Activated naive CD4-positive, alpha-beta T cell treated with Interleukin-2 at 50 U/mL for 16 hours (primary cell): ENCODE measurements at places on chromosomes 1 and 21.

DNA sequence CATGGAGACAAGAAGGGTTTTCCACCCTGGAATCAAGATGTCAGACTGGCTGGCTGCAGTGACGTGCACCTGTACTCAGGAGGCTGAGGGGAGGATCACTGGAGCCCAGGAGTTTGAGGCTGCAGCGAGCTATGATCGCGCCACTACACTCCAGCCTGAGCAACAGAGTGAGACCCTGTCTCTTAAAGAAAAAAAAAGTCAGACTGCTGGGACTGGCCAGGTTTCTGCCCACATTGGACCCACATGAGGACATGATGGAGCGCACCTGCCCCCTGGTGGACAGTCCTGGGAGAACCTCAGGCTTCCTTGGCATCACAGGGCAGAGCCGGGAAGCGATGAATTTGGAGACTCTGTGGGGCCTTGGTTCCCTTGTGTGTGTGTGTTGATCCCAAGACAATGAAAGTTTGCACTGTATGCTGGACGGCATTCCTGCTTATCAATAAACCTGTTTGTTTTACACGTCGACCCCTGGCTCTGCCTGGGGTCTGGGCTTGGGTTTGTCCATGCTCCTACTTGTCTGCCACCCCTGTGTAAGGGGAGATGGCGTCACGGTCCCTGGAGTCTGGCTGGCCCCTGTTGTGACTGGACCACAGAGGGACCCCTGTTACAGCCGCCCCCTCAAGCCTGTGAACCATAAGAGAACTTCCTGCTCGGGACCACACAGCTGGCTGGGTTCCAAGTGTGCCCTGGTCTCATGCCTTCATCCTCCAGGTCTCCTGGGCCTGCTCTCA, 20.9 kb upstream of the VPS13D start:
- peak; percentile 87 for DNase-seq

DNA sequence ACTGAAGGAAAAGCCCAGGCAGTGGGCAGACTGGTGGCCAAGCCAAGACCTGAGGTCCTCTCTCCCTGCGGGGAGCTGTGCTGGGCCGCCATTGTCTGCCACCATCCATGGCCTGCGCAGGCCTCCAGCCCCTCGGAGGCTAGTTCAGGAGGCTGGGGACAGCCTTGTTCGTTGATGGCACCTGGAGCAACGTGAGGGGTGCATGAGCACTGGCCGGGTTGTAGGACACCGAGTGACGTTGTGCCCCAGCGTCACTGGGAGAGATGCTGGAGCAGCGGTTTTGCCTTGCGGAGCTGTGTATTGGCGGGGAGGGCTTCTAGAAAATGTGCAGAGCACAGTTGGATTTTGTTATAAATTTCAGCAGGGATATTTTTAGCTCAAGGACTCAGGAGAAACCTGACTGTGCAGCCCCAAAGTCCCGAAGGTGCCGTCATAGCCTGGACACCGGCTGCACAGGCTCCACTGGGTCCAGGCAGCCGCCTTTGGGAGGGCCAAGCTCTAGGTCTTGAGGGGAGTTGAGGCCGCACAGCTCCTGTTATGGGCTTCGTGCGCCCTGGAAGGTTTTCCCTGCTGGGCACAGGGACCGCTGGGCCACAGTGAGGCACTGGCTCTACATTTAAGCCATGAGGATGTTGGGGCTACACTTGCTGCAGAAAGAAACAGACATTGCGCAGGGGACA, 48.2 kb upstream of the ADARB1 start:
- no peak for DNase-seq

- DNase-seq = no peak
Observed at GRCh38 chr1:205663286-205663936, 16.9 kb downstream of the SLC45A3 start.

GRCh38 chr1:115564201-115564600, 77.6 kb upstream of the VANGL1 start:
- no peak for DNase-seq

DNA sequence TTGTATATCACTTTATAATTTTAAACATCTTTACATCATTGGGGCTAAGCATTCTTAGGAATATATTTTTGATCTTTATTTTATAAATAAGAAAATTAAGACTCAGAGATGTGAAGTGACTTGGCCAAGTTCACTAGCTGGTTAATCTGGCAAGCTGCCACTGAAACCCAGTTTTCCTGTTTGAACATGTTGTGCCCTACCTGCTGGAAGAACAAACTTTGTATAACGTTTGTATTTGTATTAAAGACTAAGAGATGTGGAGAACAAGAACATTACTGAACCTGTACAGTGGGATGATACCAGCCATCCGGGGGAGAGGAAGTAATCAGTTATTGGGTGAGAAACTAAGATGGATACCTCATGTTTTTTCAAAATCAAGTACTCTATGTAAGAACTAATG, 77.2 kb upstream of the SIPA1L2 start:
- DNase-seq = no peak

- DNase-seq = no peak
Observed at GRCh38 chr1:240237305-240237721, 145.6 kb downstream of the FMN2 start.

DNA sequence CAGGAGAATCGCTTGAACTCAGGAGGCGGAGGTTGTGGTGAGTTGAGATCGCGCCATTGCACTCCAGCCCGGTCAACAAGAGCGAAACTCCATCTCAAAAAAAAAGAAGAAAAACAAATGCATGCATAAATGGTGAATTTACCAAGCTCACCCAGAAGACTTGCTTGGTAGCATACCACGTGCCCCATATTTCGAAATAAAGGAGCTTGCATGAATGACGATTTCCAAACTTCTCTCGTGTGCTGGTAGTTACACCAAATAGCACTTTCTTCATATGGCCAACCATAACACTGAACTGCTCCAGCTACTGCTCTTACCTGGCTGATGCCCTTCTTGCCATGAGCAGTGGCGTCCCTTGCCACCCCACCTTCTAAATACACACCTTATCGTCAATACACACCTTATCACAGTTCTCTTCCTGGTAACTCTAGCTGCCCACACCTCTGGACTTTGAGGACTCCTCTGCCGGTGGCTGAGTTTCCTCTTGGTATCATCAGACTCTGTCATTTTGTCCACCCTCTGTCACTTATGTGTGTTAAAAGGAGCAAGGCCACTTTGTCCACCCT, 2.8 kb downstream of the DOP1B start:
- no peak for DNase-seq

DNA sequence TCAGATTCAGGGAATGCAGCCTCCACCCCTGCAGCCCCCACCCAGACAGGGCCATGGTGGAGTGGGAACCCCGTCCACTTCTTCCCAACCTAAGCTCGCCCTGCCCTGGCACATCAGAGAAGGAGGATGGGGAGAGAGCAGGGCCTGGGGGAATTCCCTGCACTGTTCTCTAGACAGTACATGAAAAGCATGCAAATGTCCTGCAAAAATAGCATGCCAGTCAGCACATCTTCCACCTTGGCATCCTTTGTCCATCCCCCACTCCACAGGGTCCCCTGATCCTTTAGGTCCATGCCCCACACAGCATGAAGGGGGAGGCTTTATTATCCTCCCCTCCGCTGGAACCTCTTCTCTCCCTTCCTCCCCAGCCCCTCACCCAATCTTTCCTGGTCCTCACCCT, 35.0 kb upstream of the RD3 start:
- no peak for DNase-seq

DNA sequence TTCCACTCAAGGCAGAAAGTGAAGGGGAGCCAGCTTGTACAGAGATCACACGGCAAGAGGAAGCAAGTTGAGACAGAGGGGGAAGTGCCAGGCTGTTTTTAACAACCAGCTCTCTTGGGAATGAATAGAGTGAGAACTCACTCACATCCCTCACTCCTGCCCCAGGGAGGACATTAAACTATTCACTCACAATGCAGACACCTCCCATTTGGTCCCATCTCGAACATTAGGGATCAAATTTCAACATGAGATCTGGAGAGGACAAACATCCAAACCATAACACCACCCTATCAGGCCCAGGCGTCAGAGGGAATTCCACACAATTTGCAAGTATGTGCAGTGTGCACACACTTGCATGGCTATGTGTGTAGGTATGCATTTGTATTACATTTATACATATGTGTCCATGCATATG, 62.7 kb downstream of the DMAP1 start:
- no peak for DNase-seq

DNA sequence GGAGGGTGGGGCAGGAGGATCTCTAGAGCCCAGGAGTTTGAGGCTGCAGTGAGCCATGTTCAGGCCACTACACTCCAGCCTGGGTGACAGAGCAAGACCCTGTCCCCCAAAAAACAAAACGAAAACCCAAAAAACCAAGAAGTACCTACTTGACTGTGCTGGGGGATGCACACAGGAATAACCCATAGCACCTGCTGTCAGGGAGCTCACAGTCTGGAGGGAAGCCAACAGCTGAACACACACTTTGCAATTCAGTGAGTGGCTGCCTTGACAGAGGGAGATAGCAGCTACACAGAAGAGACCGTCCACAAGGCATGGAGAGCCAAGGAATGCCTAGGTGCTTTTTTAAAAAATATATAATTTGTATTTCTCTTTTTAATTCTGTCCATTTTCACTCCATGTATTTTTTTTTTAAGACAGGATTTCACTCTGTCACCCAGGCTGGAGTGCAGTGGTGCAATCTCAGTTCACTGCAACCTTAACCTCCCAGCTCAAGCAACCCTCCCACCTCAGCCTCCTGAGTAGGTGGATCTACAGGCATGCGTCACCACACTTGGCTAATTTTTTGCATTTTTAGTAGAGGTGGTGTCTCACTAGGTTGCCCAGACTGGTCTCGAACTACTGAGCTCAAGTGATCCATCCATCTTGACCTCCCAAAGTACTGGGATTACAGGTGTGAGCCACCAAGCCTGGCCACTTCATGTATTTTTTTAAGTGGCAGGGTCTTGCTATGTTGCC, 68.7 kb downstream of the NID1 start:
- no peak for DNase-seq

DNA sequence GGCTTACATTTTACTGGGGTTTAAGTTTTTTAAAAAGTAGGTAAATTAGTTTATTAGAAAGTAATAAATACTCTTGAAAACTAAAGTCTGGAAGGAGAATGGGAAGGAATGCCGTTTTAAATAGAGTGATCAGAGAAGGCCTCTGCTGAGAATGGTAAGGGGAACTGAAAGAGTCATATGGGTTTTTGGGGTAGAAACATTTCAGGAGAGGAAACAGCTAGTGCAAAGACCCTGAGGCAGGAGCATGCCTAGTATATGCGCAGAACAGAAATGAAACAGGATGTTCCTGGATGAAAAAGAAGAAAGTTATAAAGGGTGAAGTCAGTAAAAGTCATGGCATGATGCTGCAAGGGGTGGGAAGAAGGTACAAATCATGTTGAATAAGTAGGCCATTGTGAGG, 38.9 kb downstream of the ZC3H11B start:
- DNase-seq = no peak

DNA sequence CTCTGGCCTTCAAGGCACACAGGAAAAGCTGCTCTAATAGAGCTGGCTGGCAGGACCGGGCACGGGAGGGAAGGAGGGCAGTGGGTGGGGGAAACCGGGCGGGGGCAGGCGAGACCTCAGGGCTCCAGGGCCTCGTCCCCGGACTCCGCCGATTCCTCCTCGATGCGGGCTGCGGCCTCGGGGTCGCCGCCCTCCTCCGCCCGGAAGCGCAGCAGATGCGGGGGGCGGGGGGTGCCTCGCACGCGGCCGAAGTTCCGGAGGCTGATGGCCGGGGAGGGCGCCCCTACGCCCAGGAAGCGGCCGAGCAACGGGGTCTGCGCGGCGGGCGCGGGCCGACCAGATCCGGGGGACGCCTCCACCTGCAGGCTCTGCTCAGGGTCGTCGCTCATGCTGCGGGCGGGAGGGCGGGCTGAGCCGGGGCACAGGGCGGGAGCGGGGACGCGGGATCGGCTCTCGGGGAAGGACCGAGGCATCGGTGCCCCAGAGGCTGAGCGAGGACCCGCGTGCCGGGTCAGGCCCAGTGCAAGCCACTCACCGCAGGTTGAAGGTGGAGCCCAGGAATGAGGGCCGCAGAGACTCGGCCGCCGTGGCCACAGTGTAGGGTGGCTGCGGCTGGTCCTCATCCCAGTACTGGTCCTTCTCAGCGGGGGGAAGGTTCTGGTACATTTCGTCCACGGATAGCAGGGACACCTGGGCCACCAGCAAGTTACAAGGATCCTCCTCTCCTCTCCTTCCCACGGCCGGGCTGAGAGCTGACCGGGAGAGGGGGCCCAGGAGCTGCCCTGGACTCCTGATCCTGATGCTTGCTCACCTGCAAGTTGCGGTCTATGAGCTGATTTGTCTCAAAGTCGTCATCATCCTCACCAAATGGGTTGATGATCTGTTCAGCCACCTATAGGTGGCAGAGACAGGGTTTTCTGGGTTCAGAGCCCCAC, 3.6 kb downstream of the BEST4 start:
- DNase-seq = peak; percentile 34

DNA sequence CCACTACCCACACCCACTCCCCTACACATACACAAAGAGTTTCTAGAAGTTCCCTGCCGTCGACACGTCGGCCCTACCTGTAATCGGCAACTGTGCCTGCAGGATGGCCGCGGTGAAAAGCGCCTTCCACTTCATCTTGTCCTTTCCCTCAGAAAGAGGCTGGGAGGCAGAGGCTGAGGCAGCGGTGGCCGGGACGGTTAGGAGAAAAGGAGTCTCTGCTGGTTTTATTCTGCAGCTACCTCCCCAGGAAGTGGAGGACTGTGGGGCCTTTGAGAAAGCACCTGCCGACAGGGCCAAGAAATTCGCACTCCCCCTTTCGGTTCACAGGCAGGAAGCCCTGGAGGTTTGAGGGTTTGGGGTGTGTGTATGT, at the start of gene CD247:
CD247 (minus strand) TSS at position 199 of the 370 bp plus-strand sequence; CDS start at position 135, 64 bp downstream.
- DNase-seq = peak; percentile 77

DNA sequence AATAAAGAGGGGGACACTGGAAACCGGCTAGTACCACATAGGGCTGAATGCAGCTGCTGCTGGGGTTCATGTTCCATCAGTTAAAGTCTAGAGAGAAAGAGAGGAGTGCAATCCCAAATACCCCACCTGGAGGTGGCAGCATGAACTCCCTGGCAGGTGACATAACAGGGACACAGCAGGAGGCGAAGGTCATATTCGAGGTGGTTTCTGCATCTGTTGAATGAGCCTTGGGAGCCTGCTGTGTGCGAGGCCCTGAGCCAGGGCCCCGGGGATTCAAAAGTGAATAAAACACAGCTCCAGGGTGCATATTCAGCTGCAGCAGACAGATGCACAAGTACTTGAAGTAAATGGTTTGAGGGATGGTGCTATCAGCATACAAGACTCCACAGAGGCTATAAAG, 456.8 kb downstream of the SETD4 start:
- DNase-seq = no peak

GRCh38 chr1:221316491-221317056, 425.3 kb downstream of the DUSP10 start:
- DNase-seq = no peak

GRCh38 chr1:215539803-215540570, 27.1 kb upstream of the KCTD3 start:
- no peak for DNase-seq

DNA sequence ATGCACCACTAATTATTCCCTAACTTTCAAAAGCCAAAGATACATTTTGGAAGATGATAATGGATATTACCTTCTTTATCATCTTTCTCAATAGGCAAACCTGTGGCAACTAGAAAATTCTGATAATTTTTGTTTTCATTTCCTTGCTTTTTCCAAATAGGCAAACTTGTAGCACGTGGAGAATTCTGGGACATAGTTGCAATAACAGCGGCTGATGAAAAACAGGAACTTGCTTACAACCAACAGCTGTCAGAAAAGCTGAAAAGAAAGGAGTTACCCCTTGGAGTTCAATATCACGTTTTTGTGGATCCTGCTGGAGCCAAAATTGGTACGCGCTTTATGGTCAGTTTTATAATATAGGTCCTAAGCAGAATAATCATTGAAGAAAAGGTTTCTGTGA, 1.5 kb downstream of the FPGT start:
- no peak for DNase-seq
